Activated CD4-positive, alpha-beta T cell treated with anti-CD3 and anti-CD28 coated beads, Interleukin-2, amount 50 U/mL, for 4 hours (primary cell): ENCODE measurements at places on chromosomes 7 and 10.

GRCh38 chr10:20892011-20892585 lies 5.0 kb downstream of the NEBL start:
- DNase-seq: no peak

DNA sequence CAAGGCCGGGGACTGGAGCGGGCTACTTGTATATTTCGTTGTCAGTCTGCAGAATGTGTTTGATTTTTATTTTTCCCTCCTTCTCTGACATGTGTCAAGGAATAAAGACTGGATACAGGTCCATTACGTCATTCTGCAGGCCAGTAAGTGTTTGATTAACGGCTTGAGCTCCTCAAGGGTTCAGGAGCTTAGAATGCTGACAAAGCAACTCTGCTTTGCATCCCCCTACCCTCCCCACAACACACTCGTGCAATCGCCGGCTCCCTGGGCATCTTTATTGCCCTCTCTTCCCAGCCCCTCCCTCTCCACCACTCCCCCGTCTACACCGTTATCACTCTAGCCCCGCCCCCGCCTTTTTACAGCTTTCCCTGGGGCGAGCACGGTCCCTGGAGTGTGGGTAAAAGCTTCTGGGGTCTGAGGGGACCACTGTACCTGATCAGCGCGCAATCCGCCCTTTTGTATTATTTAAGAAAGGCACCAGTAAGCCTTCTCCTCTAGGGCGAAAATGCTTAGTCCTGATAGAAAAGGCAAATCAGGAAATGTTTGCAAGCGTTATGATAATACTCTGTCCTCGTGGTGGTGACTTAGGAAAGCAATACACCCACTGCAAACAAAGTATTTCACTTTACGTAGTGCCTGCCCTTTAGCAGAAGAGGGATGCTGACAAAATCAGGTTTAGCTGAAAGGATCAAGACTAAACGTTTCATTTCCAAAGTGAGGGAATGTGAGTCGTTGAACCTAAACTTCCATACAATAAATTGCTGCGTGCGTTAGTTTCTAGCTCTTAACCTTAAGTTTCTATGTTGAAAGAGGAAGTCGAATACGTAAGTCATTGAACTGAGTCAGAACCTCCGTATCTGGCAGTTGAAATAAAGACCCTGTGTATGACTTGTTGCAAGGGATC lies 1.4 kb upstream of the CREB5 start:
- DNase-seq: no peak

DNA sequence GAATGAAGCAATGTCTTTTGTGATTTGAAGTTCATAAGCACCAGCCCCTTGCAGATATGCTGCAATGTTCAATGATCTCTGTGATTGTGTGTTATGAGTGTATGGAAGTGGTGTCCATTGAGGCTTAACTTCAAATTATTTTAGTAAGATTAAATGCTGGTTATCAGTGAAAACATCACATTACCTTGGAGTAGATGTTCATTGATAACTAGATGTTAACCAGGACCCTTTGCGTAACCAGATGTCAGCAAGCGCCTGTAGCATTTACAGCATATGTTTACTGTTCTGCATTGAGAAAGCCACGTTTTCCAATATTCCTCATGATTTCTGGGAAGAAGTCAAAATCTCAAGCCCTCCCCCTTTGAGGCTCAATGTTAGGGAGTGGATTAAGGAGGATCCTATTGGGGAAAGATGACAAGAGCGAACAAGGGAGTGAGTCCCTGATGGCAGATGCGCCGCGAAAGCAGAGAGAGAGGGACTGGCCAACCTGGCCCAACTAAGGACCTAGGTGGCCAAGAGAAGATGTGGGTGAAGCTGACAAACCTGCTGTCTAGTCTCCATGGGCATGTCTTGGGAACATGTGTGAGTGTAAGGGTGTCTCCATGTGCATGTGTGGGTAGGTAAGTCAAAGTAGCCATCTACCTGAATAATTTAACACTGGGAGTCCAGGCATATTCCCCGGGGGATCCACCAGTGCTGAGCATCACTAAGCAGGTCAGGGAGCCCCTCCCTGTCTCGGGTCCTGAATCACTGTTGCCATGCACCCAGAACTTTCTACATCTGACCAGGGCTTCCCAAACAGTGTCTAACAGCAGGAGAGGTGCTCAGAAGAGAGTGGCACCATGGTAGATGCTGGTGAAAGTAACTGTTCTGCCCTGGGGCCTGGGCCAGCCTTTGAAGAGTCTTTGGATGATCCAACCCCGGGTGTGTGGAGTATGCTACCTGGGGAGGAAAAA lies 141.6 kb upstream of the GDF10 start:
- DNase-seq: no peak

DNA sequence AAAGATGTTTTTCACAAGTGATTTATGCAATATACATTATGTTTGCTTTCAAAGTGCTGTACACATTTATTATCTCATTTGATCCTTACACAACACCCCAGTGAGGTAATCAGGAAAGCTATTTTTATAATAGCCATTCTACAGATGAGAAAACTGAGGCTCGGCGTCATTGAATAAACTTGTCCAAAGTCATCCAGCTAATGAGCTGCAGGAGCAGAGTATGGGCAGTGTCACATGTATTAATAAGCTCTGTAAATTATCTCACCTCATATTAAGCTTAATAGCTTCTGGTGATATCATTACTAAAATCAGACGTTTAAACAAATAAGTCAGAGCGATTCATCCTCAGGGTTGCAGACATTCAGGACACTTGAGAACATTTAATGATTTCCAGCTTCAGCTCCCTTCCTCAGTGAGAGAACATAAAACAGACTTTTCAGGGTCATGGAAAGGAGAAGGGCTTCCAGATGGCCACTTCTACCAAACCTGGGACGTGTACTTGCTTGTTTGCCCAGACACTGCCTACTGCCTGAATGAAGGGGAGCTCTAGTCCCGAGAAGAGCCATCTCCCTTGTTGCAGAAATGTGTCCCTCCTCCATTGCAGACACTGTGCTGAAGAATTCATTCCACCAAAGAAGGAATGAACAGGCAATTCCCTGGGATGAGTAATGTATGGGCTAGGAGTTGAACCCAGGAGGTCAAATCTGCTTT lies 20.5 kb upstream of the FZD1 start:
- no peak for DNase-seq

- no peak for DNase-seq
These were observed 10.6 kb upstream of the TSPAN14 start for GRCh38 chr10:80443531-80443974.

DNA sequence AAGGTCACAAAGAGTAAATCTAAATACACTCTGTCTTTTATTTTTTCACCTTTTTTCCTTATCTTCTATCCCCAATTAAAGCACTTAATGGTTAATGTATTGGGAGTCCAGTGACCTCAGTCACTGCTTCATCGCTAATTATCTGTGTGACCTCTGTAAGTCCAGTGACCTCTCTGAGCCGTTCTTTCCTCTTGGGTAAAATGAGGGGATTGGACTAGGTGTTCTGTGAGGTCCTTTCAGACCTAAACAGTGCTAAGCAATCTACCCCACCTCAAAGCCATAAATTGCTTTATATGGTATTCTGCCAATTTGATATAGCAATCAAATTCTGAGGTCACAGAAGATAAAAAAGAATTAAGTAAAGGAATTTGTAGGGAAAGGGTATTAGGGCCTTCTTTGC lies 3.9 kb upstream of the SFMBT2 start:
- no peak for DNase-seq

DNA sequence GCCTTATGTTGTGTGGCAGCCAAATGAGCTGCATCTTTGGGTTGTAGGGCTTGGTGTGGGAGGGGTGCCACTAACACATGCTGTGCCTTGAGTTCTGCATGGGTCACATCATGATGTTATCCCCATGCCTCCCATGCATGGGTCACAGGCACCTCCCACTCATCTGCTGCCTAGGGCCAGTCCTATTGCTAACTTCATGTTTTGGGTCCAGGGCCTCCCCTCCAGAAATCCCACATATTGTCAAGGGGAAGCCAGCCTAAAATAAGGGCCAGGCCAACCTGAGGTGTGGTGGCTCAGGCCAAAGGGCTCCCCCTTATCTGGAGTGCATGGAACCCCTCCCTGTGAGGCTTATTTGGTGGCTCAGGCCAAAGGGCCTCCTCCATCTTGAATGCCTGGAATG lies 299.0 kb downstream of the RPS24 start:
- DNase-seq: no peak

GRCh38 chr7:85815526-85815925 lies 628.7 kb upstream of the SEMA3D start:
- DNase-seq: no peak

- DNase-seq: no peak
These were observed 37.9 kb downstream of the EXOC4 start for GRCh38 chr7:133290676-133291333.

- no peak for DNase-seq
These were observed 19.4 kb upstream of the ATAD1 start for GRCh38 chr10:87837445-87837844.

GRCh38 chr7:29308424-29308823 lies 113.8 kb downstream of the CHN2 start:
- DNase-seq: no peak

GRCh38 chr7:36283711-36284130 lies 105.9 kb upstream of the ANLN start:
- no peak for DNase-seq

GRCh38 chr7:113890331-113891030 lies 28.3 kb downstream of the PPP1R3A start:
- no peak for DNase-seq

GRCh38 chr7:46508583-46508982 lies 587.5 kb upstream of the IGFBP3 start:
- no peak for DNase-seq

- DNase-seq: no peak
These were observed 90.1 kb downstream of the FOXL3 start for GRCh38 chr7:380139-380485.

GRCh38 chr10:36634916-36635315 lies 490.5 kb upstream of the ANKRD30A start:
- DNase-seq: no peak

GRCh38 chr7:8064828-8065227 lies 96.2 kb downstream of the GLCCI1 start:
- DNase-seq: no peak

DNA sequence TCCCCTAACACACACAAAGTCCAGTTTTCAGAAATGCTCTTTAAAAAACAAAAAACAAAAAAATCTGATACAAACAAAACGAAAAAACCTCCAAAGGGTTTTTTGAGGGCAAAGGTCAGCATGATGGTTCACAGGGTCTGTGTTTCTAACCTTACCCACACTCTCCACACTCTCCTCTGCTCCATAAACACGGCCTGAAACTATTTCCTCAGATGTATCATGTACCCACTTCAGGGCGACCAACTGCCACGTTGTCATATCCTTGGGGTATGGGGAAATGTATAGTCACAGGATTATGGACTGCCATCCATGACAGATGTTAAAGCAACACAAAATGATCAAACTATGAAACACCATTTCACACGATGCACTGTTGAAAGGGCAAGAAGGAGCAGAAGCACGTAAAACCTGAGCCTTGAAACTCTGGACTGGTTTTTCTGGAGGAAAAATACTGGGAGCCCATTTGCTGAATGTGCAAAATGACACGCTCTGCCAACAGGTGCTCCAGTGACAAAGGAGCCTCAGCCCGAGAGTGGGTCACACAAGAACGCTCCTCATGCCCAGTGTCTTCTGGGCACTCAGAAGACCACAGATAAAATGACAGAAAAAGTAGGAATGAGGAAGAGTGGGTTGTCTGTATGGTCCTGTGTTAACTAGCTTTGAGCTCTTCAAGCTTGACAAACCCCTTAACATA lies 15.8 kb downstream of the NAPEPLD start:
- no peak for DNase-seq

DNA sequence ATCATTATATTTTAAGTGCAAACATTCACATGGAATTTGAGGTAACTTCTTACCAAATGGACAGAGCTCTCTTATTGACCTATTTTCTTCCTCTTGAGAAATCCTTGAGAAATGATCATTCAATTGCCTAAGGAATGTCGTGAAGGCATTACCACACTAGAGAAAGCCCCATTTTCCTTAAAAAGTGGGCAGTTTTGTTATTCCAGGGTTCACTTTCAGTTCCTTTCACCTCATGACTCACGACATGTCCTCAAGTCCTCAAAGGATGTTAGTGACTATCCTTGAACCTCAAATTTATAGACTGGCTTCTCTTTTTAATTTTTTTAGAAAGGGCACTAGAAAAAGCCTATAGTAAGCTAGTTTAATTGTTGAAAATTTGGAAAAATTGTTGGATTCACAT lies 40.4 kb upstream of the SMIM30 start:
- no peak for DNase-seq

GRCh38 chr10:7795605-7796004 lies 7.6 kb downstream of the ATP5F1C start:
- no peak for DNase-seq

DNA sequence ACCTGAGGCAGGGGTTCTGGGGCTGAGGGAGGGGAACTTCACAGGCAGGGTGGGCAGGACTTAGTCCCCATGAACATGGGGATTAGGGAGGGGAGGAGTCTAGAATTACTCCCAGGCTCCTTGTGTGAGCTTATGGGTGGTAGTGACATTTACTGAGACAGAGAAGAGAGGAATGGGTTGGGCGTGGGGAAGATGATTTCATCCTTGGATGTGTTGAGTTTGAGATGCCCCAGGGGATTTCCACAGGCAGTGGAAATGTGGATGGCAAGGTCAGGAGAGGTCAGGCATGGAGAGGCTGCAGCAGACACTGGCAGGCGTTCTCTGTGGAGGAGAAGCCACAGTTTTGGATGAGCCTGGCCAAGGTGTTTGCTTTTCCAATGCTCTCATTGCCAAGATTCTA lies 26.4 kb upstream of the GSDME start:
- no peak for DNase-seq

GRCh38 chr10:31709028-31709427 lies 219.6 kb downstream of the ARHGAP12 start:
- no peak for DNase-seq

DNA sequence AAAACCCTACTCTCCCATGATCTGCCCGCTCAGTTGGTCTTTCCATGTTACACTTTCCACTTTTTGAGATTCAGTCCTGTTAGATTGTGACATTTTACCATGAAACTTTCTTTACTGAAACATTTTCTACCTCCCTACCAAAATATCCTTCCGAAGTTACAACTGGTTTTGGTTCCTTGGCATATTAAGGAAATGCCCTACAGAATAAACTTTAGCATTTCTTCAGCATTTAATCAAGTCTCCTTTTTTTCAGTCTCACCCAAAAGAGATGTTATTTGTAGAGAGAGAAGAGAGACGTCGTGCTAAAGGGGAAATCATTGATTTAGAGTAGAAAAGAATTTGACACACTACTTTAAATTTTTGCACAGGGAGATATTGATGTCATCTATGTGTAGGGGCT lies 9.7 kb upstream of the FEZF1 start:
- no peak for DNase-seq

GRCh38 chr7:11182736-11183135 lies 209.1 kb downstream of the PHF14 start:
- DNase-seq: no peak

- no peak for DNase-seq
These were observed 65.4 kb upstream of the TNS3 start for GRCh38 chr7:47647181-47647917.
